Activated T-cell treated with anti-CD3 and anti-CD28 coated beads for 4 hours (primary cell): ENCODE measurements at places on chromosomes 5 and 9.

DNA sequence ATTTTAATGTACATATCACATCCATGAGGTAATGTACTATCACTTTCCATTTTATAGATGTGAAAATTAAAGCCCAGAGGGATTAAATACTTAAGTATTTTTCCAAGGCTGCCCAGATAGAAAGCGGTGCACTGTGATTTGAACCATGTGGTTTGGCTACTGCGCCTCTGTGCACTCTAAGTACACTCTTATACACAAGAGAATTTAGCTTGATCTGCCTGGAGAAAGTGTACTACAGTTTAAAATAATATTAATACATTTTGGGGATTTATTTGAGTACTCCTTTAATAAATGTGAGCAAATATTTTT is 360.4 kb upstream of the ACTBL2 start:
- DNase-seq = no peak

DNA sequence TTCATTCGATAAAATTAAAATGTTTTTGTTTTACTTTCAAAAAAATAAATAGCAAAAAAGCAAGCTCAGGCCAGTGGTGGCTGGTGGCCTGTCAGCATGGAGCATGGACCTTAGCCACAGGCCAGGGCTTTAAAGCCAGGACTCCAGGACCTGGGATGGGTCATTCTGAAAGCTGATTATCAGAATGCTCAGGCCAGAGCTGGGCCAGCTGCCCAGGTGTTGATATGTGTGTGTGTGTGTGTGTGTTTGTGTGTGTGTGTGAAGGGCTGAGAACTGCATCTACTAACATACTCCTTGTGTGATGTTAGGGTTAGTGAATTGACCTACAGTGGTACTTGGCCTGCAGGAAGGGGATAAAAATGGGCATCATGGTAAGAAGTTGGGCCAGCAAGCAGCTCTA is 21.5 kb downstream of the PALM2AKAP2 start:
- no peak for DNase-seq

DNA sequence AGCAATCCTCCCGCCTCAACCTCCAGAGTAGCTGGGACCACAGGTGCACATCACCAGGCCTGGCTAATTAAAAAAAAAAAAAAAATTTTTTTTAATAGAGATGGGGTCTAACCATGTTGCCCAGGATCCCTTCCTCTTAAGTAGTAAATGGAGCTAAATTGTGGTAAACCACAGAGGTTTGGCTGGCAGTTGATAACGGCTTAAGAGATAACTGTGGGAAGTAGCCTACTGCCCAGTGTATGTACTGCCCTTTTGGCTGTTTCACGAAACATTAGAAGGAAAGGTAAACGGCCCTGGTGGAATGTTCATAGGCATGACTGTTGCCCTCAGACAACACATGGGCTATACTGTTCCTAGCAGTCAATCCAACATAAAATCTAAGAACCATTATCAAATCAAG is 44.4 kb downstream of the HMGCR start:
- DNase-seq = no peak

DNA sequence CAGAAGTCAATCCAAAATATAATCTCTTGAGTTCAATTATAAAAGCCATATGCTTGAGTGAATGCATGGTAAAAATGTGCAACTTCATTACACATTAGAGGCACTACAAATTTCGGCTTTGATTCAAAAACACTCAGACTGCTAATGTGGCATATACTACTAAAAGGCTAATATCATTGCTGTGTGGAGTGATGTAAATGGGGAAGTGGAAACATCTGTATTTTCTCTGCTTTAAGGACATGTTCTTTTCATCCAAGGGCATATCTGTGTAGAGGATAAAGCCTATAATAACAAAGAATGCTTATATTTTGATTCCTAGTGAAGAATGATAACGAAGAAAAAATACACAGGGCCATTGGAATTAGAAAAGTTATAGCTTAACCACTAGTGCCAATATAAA is 643.9 kb upstream of the ZNF608 start:
- no peak for DNase-seq

DNA sequence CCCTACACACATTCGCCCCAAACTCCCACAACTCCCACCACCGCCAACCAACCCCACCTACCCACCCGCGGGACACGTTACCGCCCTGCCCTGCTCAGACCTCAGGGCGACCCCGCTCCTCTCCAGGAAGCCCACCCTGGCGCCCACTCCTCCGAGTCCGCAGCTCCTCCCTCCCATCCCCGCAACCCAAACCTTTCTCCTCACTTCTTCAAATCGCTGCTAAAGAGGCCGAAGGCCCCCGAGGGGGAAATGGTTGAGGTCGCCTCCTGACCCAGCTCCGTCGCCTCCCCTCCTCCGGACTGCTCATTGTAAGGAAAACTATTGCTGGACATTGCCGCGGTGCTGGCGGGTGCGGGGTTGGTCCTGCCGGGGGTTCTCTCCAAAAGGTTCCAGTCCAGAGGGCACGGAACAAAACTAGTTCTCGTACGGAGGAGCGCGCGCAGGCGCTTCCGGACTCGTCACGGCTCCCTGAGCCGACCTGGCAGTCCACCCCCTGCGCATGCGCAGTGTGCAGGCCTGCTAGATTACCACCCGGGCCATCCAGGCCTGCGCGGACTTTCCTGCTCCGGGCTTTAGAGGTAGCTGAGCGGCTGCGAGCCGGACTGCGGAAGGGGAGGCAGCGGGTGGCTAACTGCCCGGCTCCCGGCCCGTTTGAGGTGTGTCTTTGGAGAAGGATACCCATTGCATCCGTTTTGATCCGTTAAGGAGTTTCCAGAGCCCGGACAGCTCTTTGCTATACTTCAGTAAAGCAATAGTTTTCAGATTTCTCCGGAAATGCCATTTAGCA is at the start of gene AP3B1:
Gene AP3B1, minus strand, starts transcription at position 451 of the 787 bp plus-strand sequence. Its CDS starts 119 bp downstream, at position 332.
- DNase-seq = peak; percentile 92

DNA sequence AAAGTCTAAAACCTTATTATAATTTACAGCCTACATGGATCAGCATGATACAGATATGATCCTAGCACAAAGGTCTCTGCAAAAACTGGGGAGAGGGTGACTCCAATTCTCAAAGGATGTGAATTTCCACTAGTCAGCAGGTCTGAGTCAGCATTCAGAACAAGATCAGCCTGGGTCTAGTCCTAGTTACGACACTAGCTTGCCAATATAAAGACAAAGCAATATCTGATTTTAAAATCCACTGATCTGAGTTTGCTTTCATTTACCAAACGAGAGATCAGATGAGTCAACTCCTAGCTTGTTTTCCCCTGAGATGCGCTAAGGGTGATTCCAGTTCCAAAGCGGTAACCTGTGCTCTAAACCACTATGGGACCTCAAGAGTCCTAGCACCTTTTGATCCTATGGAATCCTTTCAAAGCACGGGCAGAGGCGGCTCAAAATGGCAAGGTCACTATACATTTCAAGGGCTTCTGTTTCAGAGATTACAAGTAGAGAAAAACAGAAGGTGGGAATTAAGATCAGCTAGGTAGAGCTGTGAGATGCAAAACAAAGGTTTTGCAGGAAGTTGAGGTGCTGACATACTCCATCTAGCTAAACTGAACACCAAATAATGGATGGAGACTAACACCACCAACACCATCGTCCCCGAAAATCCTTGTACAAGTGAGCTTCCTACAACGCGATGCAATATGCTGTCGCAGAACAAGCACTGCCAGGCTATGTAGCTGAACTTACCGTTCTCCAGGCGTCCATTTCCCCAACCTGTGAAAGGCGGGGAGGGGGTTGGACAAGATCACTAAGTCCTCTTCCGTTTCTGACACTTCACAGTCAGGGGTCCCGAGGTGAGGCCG is 906 bp downstream of the SLC25A51 start:
- no peak for DNase-seq

- no peak for DNase-seq
These were observed 216.9 kb downstream of the SPOCK1 start for GRCh38 chr5:137282216-137282615.

- no peak for DNase-seq
These were observed 468.2 kb upstream of the KIF2A start for GRCh38 chr5:61837788-61838187.

- no peak for DNase-seq
These were observed 60.0 kb downstream of the POU5F2 start for GRCh38 chr5:93681432-93681831.

DNA sequence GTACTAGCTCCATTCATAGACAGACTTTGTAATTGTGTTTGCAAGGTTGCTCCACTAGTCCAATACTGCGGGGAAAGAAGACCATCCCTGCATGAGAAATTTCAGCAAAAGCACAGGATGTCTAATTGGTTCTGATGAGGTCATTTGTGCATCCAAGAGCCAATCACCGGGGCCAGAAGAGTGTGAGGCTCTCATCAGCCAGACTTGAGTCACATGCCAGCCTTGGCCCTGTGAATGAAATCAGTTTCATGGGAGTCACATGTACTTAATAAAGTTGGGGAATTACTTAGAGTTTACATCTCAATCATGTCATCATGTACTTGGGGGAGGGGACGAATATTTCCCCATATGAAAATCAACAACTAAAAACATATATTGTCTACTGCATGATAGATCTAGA is 1236.0 kb downstream of the MAT2B start:
- no peak for DNase-seq

DNA sequence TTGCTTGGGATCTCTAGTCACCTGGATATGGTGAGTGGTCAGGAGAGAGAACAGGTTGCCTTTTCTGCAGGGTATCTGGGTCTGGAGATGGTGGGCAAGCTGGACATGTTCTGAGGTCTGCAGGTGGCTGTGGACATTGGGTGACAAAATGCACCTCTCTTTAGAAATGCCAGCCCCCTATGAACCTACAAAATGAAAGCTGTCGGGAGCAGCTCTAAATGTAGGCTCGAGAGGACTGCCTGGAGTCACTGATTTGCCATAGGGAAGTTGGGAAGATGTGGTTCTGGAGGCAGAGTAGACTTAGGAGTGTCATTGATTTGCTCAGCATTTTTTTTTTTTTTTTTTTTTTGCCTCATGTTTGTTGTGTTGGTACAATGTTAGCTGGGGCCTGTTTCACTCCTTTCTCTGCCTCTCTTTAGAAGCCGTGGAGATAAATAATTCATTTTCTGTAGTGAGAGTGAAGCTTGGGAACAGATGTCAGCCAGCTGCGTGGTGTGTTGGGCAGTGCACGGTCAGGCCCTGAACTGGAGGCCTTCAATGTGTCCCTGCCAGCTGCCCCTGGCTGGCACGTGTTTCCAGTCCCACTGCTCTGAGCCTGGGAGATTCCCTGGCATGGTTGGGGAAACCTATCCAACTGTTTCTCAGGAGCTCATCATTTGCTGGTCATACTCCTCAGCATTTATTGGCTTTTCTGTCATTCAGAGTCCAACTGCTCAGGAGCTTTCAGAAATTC is 5.4 kb downstream of the RGS3 start:
- DNase-seq = no peak

- no peak for DNase-seq
These were observed 38.9 kb downstream of the SLC35D2 start for GRCh38 chr9:96344458-96345180.

DNA sequence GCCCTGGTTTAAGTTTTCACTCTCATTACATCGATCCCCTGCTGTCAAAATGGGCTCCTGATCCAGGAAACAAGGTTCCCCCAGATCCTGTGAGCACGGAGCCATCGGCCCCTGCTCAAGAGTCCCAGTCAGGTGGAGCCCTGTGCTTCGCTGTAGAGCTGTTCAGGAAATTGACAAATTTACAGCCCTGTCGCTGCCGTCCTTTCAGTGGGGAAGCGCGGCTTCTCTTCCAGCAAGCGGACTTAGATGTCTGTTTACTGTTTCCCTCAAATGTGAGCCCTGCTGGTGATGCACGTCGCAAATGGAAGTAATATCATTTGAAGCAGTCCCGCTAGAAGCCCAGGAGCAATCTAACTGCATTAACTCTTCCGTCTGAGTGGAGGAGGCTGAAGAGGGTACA is 760.9 kb upstream of the WWC1 start:
- no peak for DNase-seq

DNA sequence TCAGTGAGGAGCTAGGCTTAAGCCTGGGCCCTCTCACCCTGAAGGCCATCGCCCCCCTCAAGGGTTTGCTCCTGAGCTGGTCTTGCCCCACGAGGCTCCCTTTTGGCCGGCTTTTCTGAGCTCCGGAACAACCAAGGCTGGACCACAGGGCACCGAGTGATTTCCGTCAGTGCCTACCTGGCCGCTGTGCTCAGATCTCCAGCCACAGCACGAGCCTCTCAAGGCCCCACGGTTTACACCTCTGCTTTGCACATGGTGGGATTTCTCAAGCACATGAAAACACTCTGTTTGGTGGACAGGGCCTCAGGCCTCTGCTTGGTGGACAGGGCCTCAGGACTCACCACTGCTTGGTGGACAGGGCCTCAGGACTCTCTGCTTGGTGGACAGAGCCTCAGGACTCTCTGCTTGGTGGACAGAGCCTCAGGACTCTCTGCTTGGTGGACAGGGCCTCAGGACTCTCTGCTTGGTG is 15.8 kb downstream of the CLPTM1L start:
- no peak for DNase-seq

DNA sequence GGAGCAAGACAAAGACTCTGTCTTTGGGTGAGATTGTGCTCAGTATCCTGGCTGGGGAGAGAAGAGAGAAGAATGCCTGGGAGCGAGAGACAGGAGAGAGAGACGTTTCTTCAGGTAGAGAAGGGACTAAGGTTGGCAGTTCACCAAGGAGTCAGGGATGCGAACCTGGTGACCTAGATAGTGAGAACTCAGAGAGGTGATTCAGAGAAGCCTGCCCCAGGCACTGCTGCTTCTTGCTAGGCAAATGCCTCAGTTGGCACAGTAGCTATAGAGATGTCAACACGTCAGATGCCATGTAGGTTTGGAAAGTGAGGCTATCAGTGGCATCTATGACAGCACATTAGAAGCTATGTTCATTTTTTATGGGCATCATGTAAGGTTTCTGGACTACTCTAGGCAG is 231.6 kb upstream of the VLDLR start:
- no peak for DNase-seq

DNA sequence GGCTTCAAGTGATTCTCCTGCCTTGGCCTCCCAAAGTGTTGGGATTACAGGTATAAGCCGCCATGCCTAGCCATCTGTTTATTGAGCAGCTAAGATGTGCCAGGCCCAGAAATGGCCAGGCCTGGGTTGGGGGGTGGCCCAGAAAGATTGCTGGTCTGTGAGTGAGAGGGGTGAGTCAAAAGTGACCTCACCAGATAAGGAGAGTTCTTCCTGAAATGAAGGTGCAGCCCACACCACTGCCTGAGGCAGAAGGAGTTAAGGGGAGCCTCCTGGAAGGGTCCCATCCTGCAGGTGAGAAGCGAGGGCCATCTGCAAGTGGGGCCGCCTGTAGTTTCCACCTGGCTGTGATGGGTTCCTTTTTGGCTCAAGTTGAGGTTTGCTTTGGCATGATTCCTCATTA is 96.9 kb upstream of the KLF4 start:
- DNase-seq = no peak
